ENCODE measurements at places on chromosomes 1 and 21.

- no peak for DNase-seq
Measured at GRCh38 chr1:204983136-204983535, 59.9 kb upstream of the CNTN2 start.

DNA sequence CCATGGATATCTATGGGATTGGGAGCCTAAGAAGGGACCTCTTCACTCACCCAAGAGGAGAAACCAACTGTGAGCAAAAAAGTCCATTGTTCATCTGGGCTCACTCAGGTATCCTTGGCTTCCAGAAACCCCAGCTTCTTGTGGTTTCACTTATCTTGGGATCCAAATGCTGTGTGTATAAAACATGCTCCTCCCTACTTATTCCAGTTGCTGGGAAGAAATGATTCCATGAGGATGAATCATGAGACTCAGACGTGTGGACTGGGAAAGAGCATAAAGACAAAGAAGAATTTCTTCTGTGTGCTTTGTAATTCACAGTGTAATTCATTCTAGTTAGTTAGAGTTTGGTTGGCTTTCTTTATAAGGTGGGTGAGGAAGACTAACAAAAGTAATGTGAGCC, 283.7 kb downstream of the ZNF648 start:
- peak; percentile 57 for DNase-seq

- no peak for DNase-seq
Measured at GRCh38 chr1:55869065-55869464, 653.9 kb upstream of the USP24 start.

- no peak for DNase-seq
Measured at GRCh38 chr1:50252196-50252595, 143.5 kb downstream of the ELAVL4 start.

GRCh38 chr1:151352021-151352718, 5.1 kb upstream of the RFX5 start:
- no peak for DNase-seq

DNA sequence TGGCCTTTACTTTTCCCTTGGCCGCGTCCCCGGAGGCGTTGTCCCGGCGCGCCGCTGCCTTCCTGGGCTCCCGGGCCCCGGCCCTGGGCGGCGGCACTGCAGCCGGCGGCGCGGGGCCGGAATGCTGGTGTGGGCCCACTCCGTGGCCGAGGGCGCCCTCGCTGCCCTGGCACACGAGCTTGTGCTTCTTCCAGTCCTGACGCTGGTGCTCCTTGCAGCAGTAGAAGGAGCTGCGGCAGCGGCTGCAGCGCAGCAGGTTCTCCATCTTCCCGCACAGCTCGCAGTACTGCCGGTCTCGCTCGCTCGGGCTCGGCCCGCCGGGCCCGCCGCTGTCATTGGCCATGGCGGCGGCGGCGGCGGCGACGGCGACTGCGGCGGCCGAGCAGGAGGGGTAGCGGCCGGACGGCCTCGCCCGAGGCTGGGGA, 529 bp downstream of the EGLN1 start:
- peak; percentile 21 for DNase-seq

Measured in urothelium cell line (cell line).